ENCODE measurements at places on chromosomes 1 and 21.

GRCh38 chr1:118862755-118863154 lies 125.4 kb downstream of the TBX15 start:
- no peak for DNase-seq

- DNase-seq = no peak
Measured at GRCh38 chr1:39106801-39107327, 80.7 kb downstream of the NDUFS5 start.

DNA sequence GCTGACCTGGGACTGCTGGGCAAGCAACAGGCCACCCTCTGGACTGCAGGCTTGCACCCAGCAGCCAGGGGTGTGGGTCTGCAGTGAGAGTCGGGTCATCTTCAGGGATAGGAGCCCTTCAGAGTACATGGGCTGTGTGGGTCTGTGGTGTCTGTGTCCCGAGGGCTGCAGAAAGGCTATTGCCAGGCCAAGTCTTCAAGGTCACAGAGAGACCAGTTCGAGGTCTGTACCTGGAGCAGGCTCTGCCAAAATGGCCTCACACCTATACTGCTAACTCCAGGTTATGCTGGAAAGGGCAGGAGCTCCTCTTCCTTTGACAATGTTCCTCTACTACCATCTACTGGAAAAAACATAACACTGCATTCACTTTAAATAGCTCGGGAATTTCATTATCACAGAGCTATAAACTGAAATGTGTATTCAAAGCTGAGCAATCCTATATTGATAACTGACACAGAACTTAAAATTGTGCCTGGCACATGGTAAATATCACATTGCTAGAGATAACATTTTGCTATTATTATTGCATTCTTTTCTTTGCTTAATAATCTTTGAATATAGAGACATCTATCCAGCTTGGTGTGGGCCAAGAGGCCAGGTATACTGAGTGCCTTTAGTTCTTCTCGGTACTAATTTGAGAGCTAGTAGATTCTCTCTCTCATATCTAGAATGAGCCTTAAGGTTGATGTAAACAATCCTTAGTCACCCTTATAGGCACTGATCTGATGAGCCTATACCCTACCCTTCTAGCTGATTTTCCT lies 6.9 kb upstream of the DNAH14 start:
- DNase-seq = no peak

DNA sequence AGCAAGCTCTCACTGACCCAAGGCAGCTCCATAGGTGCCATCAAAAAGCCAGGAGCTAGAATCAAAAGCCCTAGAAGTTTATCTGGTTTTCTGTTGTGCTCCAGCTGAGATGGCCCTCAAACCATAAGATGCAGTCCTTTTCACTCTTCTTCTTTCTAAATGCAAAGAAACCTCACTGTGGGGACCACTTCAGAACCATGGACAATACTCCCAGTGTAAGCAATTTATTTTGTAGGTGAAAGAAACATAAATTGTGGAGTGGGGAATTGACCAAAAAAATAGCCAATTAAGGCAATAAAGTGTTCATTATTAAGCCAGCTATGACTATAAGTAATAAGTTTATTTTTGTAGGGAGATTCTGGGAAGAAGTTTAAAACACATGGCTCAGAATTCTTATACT lies 1399.9 kb downstream of the PLA2G4A start:
- DNase-seq = no peak

DNA sequence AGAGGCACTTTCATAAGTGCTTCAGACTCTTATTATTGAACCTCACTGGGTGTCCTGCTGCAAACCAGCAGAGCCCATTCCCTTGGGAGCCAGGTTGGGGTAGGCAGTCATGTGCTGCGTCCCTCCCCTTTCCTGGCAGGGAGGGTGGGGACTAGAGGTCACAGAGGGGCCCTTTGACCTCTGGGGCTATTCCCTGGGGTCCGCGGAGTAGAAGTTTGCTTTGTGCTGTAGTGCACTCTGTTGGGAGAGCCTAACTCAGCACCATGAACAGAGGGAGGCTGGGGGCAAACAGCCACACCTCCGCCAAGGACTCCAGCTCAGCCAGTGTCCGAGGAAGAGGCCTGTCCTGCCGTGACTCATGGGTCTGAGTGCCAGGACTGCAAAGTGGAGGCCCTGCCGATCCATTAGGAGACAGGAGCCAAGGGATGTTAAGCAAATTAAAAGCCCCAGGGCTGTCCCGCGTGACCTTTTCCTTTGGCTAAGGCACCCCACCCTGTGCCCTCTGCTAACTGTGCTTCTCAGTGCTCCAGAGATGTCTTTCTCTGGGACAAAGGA lies 3.0 kb upstream of the IGSF21 start:
- no peak for DNase-seq

DNA sequence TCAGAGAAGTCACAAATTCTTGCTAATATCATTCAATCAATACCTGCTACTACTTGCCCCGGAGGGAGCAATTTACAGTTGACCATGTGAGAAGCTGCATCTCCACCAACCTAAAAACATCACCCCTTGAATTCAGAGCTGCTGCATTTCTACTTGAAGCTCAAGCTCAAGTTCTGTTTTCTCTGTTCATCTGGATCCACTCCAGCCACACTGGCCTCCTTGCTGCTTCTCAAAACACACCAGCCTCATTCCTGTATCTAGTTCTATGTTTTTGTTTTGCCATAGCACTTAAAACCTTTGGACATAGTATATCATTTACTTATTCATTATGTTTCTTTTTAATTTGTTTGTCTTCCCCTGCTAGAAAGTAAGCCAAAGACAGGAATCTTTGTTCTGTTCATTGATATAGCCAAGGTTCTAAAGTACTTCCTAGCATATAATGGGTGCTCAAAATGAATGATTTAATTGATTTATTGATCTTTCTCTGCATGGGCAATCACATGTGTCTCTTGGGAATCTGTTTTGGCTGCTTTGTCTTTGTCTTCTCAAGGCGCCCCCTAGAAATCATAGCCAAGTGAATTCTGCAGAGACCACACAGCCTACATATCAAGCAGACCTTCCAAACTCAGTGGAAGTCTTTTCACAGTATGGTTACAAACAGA lies 23.6 kb downstream of the SYF2 start:
- DNase-seq = no peak

DNA sequence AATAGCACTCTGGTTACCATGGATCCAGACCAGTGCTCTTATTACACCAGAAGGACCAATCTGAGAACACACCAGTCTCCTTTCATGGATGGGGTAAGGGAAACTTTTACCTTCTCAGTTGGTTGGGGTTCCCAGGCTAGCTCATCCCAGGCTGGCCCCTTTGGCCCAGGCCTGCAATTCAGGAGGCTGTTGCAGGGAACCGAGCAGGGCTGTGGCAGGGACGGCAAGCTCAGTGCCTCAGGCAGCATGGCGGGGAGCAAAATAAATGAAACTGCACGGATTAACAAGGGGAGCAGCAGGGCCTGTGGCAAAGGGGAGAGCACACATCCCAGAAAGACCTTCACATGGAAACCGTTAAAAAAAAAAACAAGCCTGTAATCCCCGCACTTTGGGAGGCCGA lies 57.0 kb downstream of the DMRTB1 start:
- DNase-seq = no peak

DNA sequence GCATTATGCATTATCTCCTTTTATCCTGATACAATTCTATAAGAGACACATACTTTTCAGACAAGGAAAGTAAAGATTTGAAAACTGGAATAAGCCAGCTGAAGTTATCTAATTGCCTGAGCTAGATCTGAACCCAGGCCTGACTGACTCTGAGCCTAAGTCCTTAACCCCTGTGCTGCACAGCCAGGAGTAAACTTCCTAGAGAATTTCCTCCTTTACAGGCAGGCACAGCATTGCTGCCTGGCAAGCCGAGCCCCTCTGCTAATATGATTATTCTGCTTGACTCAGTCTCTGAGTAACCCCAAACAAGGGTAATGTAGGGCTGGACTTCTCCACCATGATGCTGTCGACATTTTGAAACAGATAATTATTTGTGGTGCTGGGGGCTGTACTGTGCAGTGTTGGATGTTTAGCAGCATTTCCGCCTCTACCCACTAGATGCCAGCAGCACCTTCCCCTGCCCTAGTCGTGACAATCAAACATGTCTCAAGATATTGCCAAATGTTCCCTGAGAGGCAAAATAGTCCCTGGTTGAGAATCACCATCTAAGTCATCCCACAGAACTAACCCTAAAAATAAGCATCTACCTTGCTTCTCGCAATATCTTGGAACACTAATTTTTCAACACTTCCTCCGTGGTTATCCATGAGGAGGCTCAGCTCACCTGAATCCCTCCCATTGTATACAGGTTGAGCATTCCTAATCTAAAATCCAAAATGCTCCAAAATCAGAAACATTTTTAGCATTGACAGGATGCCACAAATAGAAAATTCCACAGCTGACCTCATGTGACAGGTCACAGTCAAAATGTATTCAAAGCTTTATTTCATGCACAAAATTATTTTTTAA lies 18.5 kb downstream of the CAMK1G start:
- peak; percentile 50 for DNase-seq

Measured in amygdala (tissue), 56 donors.